Mesenteric fat pad (tissue), 1 donor: ENCODE measurements at places on chromosomes 5 and 9.

DNA sequence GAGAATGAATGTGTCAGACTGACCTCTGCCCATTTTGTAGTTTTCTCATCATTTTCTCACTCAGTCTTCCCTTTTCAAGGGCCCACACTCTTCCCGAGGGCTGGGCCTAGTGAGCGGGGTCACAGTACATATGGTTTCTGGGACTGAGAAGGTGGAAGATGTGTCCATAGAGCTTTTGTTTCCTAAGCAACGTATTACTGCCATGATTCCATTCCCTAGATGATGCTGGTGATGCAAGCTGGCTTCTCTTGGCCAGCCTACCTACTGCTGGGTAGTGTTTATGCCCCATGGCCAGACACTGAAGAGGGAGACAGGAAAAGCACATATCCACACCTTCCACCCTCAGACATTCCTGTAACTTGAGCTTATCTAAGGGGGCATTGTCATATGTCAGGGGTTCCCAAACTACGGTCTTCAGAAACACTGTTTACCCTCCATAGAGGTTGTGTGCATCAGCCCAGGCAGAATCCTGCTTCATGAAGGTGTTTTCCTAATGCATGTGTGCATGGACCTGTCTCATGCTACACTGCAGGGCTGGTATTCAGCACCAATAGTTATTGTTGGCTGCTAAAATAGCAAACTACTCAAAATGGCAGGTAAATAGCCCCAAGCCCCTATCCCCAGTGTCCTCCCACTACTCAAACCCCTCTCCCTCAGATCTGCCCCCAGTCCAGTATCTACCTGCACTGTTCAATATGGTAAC is 9.5 kb downstream of the IRF1 start:
- no peak for DNase-seq

GRCh38 chr9:117156771-117157535 is 257.9 kb downstream of the ASTN2 start:
- no peak for DNase-seq

- no peak for DNase-seq
These were observed 30.1 kb downstream of the ZNF462 start for GRCh38 chr9:106893088-106893487.

GRCh38 chr5:77022511-77023417 is 7.4 kb upstream of the AGGF1 start:
- no peak for DNase-seq

GRCh38 chr5:74257060-74257527 is 383.4 kb downstream of the ENC1 start:
- no peak for DNase-seq

DNA sequence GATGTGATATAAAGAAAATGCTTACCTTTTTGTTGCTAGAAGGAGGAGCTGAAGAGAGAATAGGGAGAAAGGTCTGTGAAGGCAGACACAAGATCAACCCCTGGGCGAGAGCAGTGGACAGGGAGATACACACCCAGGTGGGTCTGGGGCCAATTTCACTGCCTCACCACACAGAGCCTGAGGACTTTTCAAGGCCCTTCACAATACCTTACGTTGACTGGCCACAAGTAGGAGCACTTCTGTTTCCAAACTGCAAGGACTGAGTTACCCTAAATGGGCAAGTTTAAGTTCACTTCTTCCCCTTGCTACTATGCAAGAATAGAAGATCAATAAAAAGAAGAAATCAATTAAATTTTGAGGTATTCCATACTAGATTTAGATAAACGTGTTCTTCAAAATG is 174.5 kb upstream of the SLC12A2 start:
- no peak for DNase-seq

DNA sequence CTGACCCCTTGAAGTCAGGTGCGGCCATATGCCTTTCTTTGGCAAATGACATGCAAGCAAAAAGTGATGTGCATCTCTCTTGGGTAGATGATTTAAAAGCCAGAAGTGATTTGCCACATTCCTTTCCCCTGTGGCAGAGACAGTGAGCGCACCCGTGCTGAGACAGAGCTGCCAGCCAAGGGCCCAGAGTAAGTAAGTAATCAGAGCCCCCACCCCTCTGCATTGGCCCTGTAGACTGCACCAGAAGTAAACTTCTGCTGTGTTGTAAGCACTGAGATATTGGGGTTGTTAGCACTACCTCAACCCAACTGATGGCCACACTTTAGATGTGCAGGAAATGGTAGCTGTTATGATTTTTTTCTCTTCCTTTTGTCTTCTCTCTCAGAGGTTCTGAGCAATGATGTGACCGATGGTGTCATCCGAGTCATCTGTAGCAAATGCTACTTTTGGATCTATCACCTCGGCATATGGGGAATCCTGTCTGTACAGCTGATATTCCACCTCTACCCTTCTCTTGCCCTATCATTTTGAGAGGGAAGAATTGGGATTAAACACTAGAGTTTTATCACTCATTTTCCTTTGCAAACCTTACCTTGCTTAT is 58.0 kb downstream of the DOCK2 start:
- no peak for DNase-seq
